ENCODE measurements at places on chromosomes 3 and 15. TPM values are rescaled to one million over a fixed set of nuclear protein-coding genes. Genes with fewer than 3 reads are reported as not detected.

CPLX3 gene
- not detected for total RNA-seq

MYRIP gene
- total RNA-seq = 0.04 TPM

KLHL40 gene
- not detected for total RNA-seq

GRCh38 chr3:50673931-50674330 lies 796 bp upstream of the DOCK3 start:
- DNase-seq = no peak

GRCh38 chr3:55579496-55579895 lies 92.4 kb upstream of the WNT5A start:
- no peak for DNase-seq

DNA sequence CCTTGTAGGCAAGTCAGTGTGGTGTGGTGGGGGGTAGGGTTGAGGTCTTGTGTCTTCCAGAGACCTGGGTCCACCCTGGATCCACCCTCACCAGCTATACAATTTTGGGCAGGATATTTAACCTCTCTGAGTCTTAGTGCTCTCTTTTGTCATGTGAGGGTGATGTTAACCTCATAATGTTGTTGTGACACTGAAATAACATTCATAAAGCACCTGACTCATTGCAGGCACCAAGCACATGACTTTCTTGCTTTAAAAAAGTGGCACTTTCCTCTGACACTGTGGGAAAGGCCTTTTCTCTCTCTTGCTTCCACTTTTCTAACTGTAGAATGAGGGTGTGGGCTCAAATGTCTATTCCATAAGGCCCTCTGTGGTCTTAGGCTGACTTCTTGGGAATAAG lies 75.5 kb downstream of the SCN10A start:
- no peak for DNase-seq

DNA sequence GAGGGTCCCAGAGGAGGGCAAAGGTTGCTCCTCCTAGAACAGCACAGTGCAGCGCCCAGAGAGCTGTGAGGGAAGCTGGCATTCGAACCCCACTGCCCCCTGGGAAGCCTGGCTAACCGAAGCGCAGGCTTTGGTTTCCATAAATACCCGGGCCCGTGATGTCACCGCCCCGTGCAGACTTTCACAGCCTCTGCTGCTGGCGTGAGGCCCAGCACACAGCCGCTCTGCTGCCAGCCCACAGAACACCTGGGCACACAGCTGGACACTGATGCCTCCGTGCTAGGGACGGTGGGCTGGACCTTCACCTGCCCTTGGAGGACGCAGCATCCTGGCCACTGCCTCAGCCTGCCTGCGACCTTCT lies 1.0 kb downstream of the IQSEC1 start:
- DNase-seq = no peak

GRCh38 chr3:41297750-41298149 lies 98.4 kb downstream of the CTNNB1 start:
- no peak for DNase-seq

DNA sequence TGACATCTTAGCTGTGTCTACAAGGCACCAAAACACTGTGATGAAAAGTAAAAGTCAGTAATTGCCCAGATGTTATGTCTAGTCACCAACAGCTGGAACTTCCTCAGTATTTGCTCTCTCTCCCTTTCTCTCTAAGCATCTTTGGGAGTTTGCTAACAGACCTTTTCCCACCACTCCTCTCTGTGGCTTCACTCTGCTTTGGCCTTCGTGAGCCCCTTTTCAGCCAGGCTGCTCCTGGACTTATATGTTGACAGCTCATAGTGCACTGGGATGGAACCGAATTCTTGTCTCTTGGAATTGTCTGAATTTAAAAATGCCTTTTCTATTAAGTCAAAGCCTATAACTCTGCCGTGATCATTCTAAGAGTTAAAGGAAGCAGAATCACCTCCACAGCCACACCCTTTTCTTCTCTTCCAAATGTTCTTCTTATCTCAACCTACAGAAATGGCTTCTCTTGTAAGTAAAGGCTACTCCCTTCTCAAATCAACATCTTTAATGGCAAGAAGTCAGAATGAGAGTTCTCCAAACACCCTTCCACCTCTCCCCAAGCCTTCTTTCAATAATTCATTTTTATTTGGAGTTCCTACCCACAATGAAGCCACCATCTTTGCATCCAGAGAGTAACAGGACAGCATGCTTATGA lies 17.2 kb upstream of the FOXP1 start:
- DNase-seq = no peak

DNA sequence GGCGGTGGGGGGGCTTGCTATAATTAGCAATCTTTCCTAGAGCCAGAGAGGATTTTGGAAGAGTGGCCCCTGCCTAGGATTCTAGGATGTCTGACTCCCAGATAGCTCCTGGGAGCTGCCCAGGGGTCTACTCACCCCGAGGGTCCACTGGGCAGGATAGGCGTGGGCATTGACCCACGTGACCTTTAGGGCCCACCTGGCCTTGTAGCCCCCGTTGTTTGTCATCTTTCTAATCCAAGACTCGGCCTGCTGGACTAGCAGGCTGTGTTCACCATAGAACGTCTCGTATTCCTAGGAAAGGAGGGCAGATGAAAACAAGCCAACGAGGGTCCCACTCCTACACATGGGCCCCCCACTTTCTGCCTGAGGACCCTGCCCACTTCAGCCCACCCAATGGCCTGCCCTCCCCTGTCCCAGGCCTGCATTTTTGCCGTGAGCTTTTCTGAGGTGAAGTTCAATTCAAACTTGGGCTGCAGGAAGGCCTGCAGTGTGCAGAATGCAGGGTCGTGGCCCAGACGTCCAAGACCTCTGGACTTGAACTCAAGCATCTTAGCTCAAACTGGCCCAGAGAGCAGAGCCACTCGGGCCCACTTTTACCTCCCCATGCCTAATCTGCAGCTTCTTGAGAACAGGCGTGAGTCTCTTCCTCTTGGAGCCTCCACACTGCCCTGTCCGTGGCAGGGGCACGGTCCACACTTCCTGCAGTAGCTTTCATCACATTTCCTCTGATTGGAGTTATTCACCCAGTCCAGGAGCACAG lies 41.5 kb downstream of the MUC4 start:
- DNase-seq = no peak

- DNase-seq = no peak
These were observed 89.2 kb upstream of the RORA start for GRCh38 chr15:61318301-61318700.

DNA sequence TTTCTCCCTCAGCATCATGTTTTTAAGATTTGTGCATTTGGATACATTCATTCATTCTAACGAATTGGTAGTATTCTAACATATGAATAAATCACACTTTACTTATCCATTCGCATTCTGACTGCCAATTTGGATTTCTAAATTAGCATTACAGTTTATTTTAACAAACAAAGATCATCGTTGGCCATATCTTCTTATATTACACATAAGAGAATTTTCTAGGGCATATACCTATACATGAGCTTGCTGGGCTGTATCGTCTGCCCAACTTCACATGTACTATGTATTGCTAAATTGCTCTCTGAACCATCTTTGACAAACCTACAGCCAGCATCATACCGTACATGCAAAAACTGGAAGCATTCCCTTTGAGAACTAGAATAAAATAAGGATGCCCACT lies 265.8 kb upstream of the PPP2R3A start:
- DNase-seq = no peak

GRCh38 chr3:127860211-127860696 lies 37.9 kb upstream of the MGLL start:
- DNase-seq = no peak

Data from kidney epithelial cell (primary cell).